ENCODE measurements at places on chromosomes 7 and 10. TPM values are rescaled to one million over a fixed set of nuclear protein-coding genes. Genes with fewer than 3 reads are reported as not detected.

DNA sequence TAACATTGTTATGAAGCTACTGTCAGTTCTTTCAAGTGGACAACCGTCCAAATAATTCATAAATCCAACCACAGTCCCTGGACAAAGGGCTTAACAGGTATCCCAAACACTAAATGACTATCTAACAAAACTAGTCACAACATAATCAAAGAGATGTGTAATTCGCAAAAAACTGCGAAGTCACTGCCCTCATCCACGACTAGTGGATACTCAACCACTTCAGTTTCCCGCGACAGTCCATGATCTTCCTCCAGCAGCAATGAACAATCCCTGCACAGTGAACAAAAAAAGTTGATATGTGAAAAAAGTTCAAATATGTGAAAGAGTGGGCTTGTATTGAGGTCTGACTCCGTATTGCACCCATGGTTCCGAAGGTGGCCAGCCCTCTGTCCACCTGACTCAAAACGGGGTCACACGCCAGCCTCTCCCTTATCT is 287 bp downstream of the DCLRE1A start:
- peak overlapping the region; percentile 93 for H3K4me3 ChIP-seq
- peak overlapping the region; percentile 95 for H3K27ac ChIP-seq
- no peaks in the 10 kb centered on the region for H3K36me3 ChIP-seq
- no peak for DNase-seq
- H3K27me3 ChIP-seq = no peaks in the 10 kb centered on the region

- no peaks in the 10 kb centered on the region for H3K27me3 ChIP-seq
- no peak overlapping the region for H3K4me3 ChIP-seq
- no peaks in the 10 kb centered on the region for H3K36me3 ChIP-seq
- H3K4me1 ChIP-seq = no peaks in the 10 kb centered on the region
These were observed 353.6 kb downstream of the PTEN start for GRCh38 chr10:88216976-88217375.

DNA sequence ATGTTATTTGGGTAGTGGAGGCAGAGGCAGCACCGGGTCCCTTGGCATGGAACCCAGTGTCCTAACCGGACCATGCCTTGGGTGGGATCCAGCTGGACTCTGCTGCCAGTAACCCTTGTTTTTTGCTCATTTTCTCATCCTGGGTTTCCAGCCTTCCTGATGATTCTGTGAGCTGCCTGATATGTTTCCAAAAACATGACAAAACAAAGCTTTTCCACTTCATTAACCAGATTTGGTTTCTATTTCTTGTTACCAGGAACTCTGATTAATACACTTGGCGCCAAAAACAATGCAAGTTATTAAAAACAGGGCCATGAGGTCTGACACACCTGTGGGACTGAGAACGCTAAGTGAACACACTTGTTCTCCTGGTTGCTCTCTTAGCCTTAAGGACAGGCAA is 32.8 kb upstream of the DLG5 start:
- no peak overlapping the region for H3K4me3 ChIP-seq
- H3K36me3 ChIP-seq = no peaks in the 10 kb centered on the region
- no peaks in the 10 kb centered on the region for H3K27me3 ChIP-seq
- no peak overlapping the region for H3K27ac ChIP-seq
- no peaks in the 10 kb centered on the region for H3K4me1 ChIP-seq

DNA sequence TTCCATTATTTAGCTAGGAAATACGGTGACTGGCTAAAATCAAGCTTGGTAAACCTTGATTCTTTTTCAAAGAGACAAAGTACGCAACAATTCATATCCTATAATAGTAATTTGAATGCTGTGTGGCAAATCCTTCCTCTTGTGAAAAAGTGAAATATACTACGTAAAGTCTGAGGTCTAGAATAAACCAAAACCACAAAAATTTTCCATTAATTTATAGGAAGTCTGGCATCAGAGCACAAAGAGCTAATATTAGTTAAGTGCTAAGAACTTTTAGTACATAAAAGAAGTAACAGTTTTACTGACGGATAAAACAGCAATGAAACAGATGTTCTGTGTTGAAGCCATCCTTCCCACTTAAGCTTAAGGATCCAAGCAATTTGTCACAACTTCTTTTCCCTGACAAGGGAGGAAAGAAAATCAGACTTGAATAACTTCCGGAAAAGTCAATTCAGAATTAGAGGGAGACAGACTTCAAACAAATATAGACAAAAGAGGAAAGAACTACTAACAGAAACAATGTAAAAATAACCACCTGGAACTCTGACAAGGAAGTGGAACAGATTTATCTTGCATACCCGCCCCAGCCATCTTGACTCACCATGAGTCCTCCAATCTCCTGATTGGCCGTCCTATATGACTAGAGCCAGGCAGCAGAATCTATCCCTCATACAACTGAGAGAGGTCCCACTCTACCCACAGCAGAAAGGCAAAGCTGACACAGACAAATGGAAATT is 34.6 kb downstream of the RHEB start:
- H3K4me1 ChIP-seq = peaks cover 14% of the 10 kb centered on the region
- peak overlapping the region; percentile 47 for H3K27ac ChIP-seq
- no peaks in the 10 kb centered on the region for H3K27me3 ChIP-seq

The APBB1IP gene
- total RNA-seq = 14.8 TPM

DNA sequence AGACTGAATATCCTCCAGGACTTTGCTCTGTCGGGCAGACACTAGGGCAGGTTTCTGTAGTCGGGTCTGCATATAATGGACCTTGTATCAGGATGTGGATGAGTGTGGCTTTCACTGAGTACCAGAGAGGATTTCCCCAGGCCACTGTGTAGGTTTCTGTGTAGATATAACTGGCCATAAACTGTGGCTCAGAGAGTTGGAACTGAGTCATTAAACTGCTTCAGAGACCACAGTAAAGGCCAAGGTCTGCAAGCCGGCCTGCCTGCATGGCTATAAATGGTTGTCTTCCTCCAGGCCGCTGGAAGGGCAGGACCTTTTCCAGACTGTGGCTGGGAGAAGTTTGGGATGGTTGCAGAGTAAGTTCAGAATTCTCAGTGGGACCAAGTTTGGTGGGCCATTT is 16.9 kb downstream of the ZNF92 start:
- H3K4me1 ChIP-seq = peaks cover 8% of the 10 kb centered on the region
- H3K36me3 ChIP-seq = no peaks in the 10 kb centered on the region
- no peak overlapping the region for H3K27ac ChIP-seq
- no peak overlapping the region for H3K4me3 ChIP-seq
- peak; percentile 14 for DNase-seq
- no peaks in the 10 kb centered on the region for H3K27me3 ChIP-seq

GRCh38 chr10:73519336-73519735 is 23.5 kb upstream of the PPP3CB start:
- H3K36me3 ChIP-seq = no peaks in the 10 kb centered on the region
- H3K4me3 ChIP-seq = no peak overlapping the region
- DNase-seq = no peak
- H3K27ac ChIP-seq = no peak overlapping the region
- H3K27me3 ChIP-seq = no peaks in the 10 kb centered on the region
- H3K4me1 ChIP-seq = peaks cover 4% of the 10 kb centered on the region

DNA sequence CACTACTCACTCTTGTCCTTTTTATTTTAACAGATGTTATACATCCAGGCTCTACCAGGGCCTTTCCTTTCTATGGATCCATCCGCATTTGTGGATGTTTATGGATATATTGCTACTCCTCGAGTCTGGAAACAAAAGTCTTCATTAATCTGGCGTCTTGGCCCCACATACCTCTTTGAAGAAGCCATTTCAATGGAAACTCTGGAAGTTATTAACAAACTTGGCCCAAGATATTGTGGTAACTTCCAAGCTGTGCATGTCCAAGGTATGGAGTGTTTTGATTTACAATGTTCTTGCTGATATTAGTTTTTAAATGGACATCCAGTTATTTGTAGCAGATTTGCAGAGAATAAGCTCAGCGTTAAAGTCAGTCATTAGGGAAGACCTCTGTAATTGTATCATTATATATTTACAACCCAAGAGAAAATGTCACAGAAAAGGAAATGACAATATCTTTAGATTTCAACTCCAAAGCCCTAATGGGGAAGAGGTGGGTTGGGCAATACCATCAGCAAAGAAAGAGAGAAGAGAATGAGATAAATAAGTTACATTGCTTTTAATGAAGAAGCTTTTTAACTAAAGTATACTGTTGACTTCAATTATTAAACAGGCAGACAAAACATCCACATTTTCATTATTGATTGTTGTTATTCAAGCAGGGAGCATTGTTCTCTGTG is 102.1 kb downstream of the WDFY4 start:
- no peak overlapping the region for H3K27ac ChIP-seq
- H3K4me1 ChIP-seq = no peaks in the 10 kb centered on the region
- H3K27me3 ChIP-seq = peaks cover 16% of the 10 kb centered on the region
- H3K36me3 ChIP-seq = no peaks in the 10 kb centered on the region

DNA sequence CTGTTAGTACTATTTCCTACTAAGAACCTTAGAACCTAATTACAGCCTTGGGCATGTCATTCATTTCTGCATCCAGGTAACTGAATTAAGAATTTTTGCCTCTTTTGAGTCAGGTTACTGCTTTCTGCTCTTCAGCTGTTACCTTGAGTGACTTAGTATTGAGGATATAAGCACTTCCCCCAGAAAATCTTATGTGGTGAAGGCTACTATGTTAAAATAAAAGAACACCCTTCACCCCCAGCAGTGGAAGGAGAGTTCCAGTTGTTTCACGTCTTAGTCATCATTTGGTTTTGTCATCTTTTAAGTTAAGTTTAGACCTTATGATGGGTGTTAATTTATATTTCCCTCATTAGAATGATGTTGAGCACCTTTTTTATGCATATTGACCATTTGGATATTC is 82.8 kb downstream of the GLCCI1 start:
- peaks cover 4% of the 10 kb centered on the region for H3K36me3 ChIP-seq
- DNase-seq = no peak
- no peaks in the 10 kb centered on the region for H3K27me3 ChIP-seq
- no peaks in the 10 kb centered on the region for H3K4me1 ChIP-seq
- no peak overlapping the region for H3K4me3 ChIP-seq

DNA sequence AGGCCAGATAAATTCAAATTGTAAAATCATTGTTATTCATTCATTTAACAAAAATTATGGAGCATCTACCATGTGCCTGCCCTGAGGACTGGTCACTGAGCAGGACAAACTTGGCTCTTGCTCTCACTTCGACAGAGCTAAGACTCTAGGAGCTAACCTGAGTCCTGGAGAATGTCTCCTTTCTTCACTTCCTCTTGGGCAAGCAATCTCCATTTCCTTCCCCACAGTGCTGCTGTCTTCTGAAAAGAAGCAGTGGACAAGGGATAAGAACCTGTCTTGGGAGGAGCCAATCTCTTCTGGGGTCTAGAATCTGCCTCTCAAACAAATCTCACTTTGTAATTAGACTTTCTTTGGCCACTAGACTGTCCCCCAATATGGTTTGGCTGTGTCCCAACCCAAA is 76.2 kb upstream of the PLXNA4 start:
- H3K27ac ChIP-seq = no peak overlapping the region
- peaks cover 17% of the 10 kb centered on the region for H3K4me1 ChIP-seq
- peak; percentile 47 for DNase-seq
- H3K27me3 ChIP-seq = peaks cover 3% of the 10 kb centered on the region
- no peak overlapping the region for H3K4me3 ChIP-seq
- no peaks in the 10 kb centered on the region for H3K36me3 ChIP-seq

GRCh38 chr7:90625051-90625450 is 28.9 kb downstream of the CDK14 start:
- no peaks in the 10 kb centered on the region for H3K27me3 ChIP-seq
- no peaks in the 10 kb centered on the region for H3K36me3 ChIP-seq
- no peak overlapping the region for H3K4me3 ChIP-seq
- no peak for DNase-seq
- H3K27ac ChIP-seq = peak overlapping the region; percentile 50

DNA sequence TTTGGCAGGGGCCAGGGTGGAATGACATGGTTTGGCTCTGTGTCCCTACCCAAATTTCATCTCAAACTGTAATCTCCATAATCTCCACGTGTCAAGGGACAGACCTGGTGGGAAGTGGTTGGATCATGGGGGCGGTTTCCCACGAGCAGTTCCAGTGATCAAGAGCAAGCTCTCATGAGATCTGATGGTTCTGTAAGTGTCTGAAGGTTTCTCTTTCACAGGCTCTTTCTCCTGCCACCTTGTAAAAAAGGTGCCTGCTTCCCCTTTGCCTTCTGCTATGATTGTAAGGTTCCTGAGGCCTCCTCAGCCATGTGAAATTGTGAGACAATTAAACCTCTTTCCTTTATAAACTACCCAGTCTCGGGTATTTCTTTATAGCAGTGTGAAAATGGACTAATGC is 188.3 kb downstream of the CHCHD3 start:
- no peak overlapping the region for H3K27ac ChIP-seq
- H3K27me3 ChIP-seq = no peaks in the 10 kb centered on the region
- DNase-seq = no peak
- H3K4me3 ChIP-seq = no peak overlapping the region

GRCh38 chr10:27600930-27601329 is 96.8 kb downstream of the RAB18 start:
- H3K27ac ChIP-seq = no peak overlapping the region
- H3K4me3 ChIP-seq = no peak overlapping the region
- no peaks in the 10 kb centered on the region for H3K36me3 ChIP-seq

The CRPPA gene
- 2.4 TPM for total RNA-seq

DNA sequence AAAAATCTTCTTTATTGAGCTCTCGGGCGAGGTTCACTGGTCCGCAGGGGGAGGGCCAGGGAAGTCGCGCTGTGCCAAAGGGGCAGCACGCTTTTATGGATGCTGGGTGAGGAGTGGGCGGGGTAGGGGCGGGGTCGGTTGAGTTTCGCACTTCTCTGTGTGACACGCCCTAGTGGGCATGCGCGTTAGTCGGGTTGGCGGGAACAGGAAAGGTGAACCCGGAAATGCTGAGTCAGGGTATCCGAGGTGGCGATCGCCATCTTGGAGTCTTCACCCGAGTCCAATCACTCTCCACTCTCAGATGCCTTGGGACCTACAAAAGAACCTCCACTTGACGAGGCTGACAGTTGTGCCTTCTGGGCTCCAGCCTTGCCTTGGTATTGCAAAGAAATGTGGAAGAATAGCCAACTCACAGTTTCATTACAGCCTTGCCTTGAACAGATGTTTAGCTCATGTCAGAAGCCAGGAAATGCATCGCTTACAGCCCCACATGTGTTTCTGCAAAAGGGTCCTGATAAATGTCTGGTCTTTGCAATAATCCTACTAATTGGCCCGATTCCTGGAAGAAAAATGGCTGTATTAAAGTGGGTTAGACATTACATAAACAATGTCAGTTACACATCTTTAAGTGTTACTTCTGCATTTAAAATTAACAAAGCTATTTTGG is 64.1 kb downstream of the AHR start:
- H3K4me3 ChIP-seq = no peak overlapping the region
- H3K36me3 ChIP-seq = no peaks in the 10 kb centered on the region
- DNase-seq = no peak
- H3K27me3 ChIP-seq = no peaks in the 10 kb centered on the region
- no peak overlapping the region for H3K27ac ChIP-seq

DNA sequence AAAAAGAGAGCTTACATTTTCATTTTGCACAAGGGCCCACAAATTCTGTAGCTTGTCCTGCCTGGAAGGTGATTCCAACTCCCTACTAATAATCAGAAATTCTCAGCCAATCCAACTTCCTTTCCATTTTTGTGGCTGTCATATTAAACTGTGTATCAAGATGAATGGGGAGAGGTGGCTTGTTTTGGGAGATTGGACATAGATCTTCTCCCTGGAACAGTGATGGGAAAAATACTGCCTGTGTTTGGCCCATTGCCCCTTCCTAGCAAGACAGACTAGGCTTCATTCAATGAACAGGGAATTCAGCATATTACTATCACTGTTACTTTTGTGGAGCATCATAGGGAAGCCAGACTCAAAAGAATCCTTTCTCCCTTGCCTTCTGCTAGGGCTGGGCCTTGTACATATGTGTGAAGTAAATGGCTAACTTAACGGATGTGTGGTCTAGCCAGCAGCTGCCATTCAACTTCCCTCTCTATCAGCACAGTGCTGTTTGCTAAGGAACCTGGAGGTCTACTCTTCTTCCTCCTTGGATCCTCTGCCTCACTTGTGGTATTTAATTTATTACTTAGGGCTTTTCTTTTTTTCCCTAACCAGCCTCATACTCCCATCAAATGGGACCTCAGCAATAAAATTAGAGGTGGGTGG is 326.0 kb downstream of the BICC1 start:
- peaks cover 3% of the 10 kb centered on the region for H3K4me1 ChIP-seq
- DNase-seq = no peak
- no peak overlapping the region for H3K4me3 ChIP-seq
- no peaks in the 10 kb centered on the region for H3K27me3 ChIP-seq

All from osteoblast (primary cell).